ENCODE measurements at places on chromosomes 16 and 17. TPM values are rescaled to one million over a fixed set of nuclear protein-coding genes. Genes with fewer than 3 reads are reported as not detected.

Gene AOC2
- 2.7 TPM for total RNA-seq

Gene CCDC40
- total RNA-seq, result 4.3 TPM

Gene ITPRIPL2
- total RNA-seq, result 17.3 TPM

GRCh38 chr16:7653746-7654461 is 321.3 kb downstream of the RBFOX1 start:
- H3K27ac ChIP-seq, result no peak overlapping the region
- H3K4me3 ChIP-seq, result no peak overlapping the region
- H3K4me1 ChIP-seq, result no peaks in the 10 kb centered on the region
- no peaks in the 10 kb centered on the region for H3K36me3 ChIP-seq

GRCh38 chr17:27158382-27158781 is 135.5 kb upstream of the WSB1 start:
- H3K4me1 ChIP-seq, result no peaks in the 10 kb centered on the region
- no peak for DNase-seq
- no peak overlapping the region for H3K27ac ChIP-seq
- H3K27me3 ChIP-seq, result no peaks in the 10 kb centered on the region
- H3K36me3 ChIP-seq, result no peaks in the 10 kb centered on the region
- H3K4me3 ChIP-seq, result no peak overlapping the region
